Karpas-422 (cell line): ENCODE measurements at places on chromosomes 7 and 10. TPM values are rescaled to one million over a fixed set of nuclear protein-coding genes. Genes with fewer than 3 reads are reported as not detected.
A peak's percentile ranks its signal among the peaks of the same experiment; 100 is the strongest.

- no peaks in the 10 kb centered on the region for H3K4me1 ChIP-seq
- H3K36me3 ChIP-seq, result no peaks in the 10 kb centered on the region
- no peaks in the 10 kb centered on the region for H3K27me3 ChIP-seq
- H3K27ac ChIP-seq, result no peak overlapping the region
These were observed 38.9 kb downstream of the JAKMIP3 start for GRCh38 chr10:132104471-132105301.

- DNase-seq, result no peak
- no peaks in the 10 kb centered on the region for H3K27me3 ChIP-seq
- H3K36me3 ChIP-seq, result no peaks in the 10 kb centered on the region
- H3K4me3 ChIP-seq, result no peak overlapping the region
These were observed 72.5 kb downstream of the NT5C2 start for GRCh38 chr10:103120546-103120945.

- no peak overlapping the region for H3K4me3 ChIP-seq
- H3K4me1 ChIP-seq, result peaks cover 15% of the 10 kb centered on the region
- no peak overlapping the region for H3K27ac ChIP-seq
- H3K27me3 ChIP-seq, result no peaks in the 10 kb centered on the region
These were observed 12.2 kb downstream of the RPS24 start for GRCh38 chr10:78045856-78046255.

- no peak for DNase-seq
- H3K4me3 ChIP-seq, result no peak overlapping the region
- no peak overlapping the region for H3K27ac ChIP-seq
- no peaks in the 10 kb centered on the region for H3K27me3 ChIP-seq
These were observed 3.1 kb downstream of the ST7 start for GRCh38 chr7:116956477-116956804.

GRCh38 chr10:4514445-4515108 lies 311.4 kb upstream of the AKR1E2 start:
- DNase-seq, result peak; percentile 65
- H3K27ac ChIP-seq, result no peak overlapping the region
- H3K36me3 ChIP-seq, result no peaks in the 10 kb centered on the region
- no peaks in the 10 kb centered on the region for H3K27me3 ChIP-seq

- H3K27ac ChIP-seq, result no peak overlapping the region
- H3K27me3 ChIP-seq, result no peaks in the 10 kb centered on the region
- H3K36me3 ChIP-seq, result no peaks in the 10 kb centered on the region
- DNase-seq, result no peak
These were observed 36.3 kb downstream of the AKR1B1 start for GRCh38 chr7:134422638-134423037.

CDC14C gene
- total RNA-seq, result not detected in 2 replicates

FOXI2 gene
- total RNA-seq, result not detected in 2 replicates

MYL10 gene
- total RNA-seq, result not detected in 2 replicates

LRRC4 gene
- total RNA-seq, result 39.6 and 52.0 TPM in 2 replicates
